ENCODE measurements at places on chromosomes 5 and 9.

- no peak for DNase-seq
Measured at GRCh38 chr9:72292256-72292682, 72.7 kb downstream of the ZFAND5 start.

DNA sequence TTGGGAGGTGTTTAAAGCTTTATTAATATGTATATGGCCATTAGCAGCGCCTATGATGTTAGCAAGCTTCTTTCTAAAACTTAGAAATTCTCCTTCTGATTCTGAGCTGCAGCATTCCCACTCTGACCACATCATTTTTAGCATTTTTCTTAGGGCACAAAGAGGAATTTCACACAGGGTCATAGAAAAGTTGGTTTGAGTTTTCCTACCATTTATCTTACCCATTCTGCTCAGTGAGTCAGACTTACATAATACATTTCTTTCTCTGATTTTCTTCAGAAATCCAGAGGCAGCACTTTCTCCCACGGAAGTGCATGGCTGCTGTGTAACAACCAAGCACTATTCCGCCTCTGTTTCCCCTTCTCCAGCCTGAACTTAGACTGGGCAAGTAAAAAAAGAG lies 246.6 kb downstream of the ARL15 start:
- DNase-seq: no peak

GRCh38 chr5:6732634-6733410 lies 19.6 kb downstream of the TENT4A start:
- DNase-seq: no peak

DNA sequence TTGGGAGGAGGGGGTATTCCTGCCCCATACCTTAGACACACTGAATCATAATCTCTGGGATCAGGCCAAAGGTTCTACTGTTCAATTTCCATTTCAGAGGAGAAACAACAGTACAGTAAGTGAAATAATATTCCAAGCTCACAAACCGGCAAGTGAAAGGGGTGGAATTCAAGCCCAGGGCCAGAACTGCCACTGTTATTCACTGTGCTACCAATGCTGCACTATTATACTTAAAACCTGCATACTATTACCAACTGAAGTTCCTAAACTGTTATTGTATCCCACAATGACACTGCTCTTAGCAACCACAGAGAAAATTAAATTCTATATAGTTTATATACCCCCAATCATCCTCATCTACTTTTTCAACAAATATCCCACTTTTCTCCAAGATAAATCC lies 24.6 kb downstream of the SSBP2 start:
- DNase-seq: no peak

GRCh38 chr5:114648940-114649339 lies 287.1 kb downstream of the KCNN2 start:
- no peak for DNase-seq

DNA sequence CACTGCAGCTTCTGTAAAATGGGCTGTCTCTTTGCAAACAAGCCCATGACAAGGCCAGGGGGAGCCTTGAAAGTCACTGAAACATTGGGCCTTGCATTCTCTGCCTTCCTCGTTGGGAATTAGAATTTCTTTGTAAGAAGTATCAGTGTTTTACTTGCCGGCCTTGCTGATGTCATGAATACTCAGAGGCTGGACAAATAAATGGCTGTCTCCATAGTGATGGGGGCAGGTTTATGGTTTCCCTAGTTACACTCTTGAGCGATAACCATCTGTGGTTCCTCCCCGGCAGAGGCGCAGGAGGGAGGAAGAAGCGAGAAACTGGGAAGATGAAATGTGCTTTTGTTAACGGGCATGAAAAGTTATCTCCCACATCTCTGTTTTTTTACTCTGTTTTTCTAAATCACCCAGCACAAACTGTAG lies 272.7 kb upstream of the PANK3 start:
- no peak for DNase-seq

DNA sequence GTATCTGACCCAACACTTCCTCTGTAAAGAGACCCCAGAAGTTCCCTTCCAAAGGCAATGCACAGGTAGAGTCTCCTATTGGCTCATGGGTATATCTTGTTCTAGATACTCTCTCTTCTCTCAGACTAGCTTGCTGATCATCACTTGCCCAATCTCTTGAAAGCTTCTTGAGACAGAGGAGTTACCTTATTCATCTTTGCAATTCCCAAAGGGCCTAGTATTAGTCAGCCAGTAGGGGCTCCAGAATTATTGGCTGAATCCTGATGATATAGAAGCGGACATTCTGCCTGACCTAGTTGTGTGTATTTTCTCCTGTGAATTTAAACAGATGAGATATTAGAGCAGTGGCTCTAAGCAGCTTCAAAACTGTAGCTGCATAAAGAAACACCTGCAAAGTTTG lies 304.0 kb upstream of the KLF4 start:
- DNase-seq: no peak

GRCh38 chr9:2231829-2232228 lies 216.7 kb downstream of the SMARCA2 start:
- DNase-seq: no peak

DNA sequence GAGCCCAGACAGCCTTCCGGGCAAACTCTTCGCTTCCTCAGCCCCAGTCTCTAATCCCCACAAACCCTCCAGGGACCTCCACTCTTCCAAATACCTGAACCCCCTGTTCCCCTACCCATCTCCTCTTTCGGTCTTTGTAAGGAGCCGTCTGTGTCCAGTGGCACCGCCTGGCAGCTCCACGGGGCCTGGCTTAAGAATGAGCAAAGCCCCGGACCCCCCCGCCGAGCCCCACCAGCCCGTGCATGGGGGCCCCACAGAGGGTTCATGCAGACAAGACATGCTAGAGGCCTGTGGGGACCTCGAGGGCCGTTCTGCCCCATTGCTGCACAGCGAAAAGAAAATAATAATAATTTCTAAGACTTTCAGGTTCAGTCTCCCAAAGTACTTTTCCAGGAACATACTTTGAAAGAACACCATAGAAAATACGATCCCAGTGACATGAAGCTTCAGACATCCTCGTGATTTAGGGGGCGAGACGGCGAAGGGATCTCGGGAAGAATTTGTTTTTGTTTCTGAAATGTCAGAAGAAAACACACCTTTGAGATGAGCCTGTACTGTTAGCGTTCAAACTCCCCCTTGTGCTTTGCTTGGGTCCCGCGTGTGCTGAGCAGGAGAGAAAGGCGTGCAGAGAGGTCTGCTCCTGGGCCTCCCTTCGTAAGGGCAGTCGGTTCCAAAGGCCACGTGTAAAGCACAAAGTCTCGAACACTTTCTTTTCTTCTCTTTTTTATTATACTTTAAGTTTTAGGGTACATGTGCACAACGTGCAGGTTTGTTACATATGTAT lies 49.2 kb downstream of the IRX2 start:
- no peak for DNase-seq

GRCh38 chr5:175657593-175658271 lies at the start of gene HRH2:
HRH2 (plus strand) TSS chr5:175658071; CDS start chr5:175683234, 25,163 bp downstream.
- no peak for DNase-seq

- no peak for DNase-seq
Measured at GRCh38 chr5:174692982-174693422, 31.4 kb upstream of the MSX2 start.

GRCh38 chr5:1959725-1960581 lies 77.2 kb upstream of the IRX4 start:
- DNase-seq: no peak

DNA sequence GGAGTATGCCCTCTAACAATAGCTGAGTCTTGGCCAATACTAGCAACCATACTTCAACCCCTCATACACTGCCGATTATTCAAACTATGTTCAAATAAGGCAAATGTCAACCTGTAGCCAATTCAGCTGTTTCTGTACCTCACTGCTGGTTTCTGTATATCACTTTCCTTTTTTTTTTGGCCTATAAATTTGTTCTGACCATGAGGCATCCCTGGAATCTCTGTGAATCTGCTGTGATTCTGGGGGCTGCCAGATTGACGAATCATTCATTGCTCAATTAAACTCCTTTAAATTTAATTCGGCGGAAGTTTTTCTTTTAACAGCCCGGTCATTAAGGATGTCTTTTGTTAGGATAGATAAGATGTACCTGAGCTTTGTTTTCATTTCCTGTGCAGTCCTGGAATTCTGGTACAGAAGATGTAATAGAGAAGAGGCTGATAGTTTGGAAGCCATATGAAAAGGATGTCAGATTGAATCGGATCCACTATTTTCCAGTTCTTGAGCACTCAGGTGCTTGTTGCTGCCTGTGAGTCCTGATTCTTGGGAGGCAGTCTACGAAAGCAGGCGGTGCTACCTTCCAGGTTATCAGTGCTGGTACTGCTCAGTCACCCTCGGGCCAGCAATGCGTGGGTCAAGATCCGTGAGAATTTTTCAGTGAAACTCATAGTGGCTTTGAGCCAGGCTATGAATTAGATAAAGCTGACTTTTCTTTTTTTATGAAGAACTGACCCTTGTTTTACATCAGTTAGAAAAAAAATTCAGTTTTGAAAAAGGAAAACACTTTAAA lies 106.2 kb upstream of the TUT7 start:
- DNase-seq: no peak

GRCh38 chr9:131670247-131671132 lies 69.4 kb downstream of the RAPGEF1 start:
- DNase-seq: no peak
